ENCODE measurements at places on chromosomes 4 and X. TPM values are rescaled to one million over a fixed set of nuclear protein-coding genes. Genes with fewer than 3 reads are reported as not detected.
A peak's percentile ranks its signal among the peaks of the same experiment; 100 is the strongest.

DNA sequence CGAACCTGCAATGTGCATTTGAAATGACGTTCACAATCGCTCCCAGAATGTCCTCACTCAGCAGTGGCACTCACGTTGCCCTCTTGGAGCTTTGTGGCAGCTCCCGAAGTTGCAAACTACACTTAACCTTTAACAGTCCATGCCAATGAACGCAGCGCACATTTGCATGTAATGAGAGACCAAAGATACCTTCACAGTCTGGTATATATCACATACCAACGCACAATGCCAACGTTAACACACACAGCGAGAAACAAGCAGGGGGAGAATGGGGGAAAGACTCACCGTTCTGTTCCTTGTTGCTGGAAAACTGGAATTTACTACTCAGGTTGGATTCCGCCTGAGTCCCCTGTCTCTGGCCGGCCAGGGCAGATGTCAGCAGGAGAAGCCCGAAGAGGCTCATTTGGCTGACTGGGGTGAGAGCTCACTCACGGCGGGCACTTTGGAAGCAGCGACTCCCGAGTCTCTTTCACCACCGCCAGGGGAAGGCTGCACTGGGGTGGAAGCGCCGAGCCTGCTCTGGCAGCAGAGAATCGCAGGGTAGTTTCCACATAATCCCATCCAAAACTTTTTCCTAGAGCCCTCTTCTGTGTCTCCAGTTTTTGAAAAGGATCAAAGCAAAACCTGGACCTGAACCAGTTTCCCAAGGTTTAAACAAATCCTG, 966 bp downstream of the PDGFC start:
- no peaks in the 10 kb centered on the region for H3K36me3 ChIP-seq
- H3K4me1 ChIP-seq = peaks cover 3% of the 10 kb centered on the region
- peak overlapping the region; percentile 67 for H3K4me3 ChIP-seq
- peak; percentile 16 for DNase-seq
- H3K27ac ChIP-seq = peak overlapping the region; percentile 62

GRCh38 chrX:7109838-7110793, 37.4 kb upstream of the STS start:
- H3K4me3 ChIP-seq = no peak overlapping the region
- no peak for DNase-seq
- no peaks in the 10 kb centered on the region for H3K4me1 ChIP-seq
- no peaks in the 10 kb centered on the region for H3K36me3 ChIP-seq
- H3K27me3 ChIP-seq = no peaks in the 10 kb centered on the region

DNA sequence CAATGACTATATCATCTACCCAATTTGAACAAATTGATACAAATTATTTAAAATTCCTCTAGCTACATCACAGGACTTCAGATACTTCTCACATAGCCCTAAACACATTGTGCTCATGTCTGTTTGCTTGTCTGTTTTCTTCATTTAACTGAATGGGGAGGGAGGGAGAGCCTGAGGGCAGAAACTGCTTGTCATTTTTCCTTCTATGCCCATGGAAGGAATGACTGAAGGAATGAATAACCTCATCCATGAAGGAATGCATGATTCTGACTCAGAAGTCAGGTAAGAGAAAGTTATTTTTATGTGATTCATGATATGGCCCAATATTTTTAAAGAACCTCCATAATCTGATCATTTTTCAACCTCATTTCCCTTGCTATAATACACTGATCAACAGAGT, 418.0 kb upstream of the PITX2 start:
- no peak overlapping the region for H3K27ac ChIP-seq
- H3K4me3 ChIP-seq = no peak overlapping the region
- DNase-seq = no peak
- no peaks in the 10 kb centered on the region for H3K4me1 ChIP-seq
- H3K27me3 ChIP-seq = no peaks in the 10 kb centered on the region

DNA sequence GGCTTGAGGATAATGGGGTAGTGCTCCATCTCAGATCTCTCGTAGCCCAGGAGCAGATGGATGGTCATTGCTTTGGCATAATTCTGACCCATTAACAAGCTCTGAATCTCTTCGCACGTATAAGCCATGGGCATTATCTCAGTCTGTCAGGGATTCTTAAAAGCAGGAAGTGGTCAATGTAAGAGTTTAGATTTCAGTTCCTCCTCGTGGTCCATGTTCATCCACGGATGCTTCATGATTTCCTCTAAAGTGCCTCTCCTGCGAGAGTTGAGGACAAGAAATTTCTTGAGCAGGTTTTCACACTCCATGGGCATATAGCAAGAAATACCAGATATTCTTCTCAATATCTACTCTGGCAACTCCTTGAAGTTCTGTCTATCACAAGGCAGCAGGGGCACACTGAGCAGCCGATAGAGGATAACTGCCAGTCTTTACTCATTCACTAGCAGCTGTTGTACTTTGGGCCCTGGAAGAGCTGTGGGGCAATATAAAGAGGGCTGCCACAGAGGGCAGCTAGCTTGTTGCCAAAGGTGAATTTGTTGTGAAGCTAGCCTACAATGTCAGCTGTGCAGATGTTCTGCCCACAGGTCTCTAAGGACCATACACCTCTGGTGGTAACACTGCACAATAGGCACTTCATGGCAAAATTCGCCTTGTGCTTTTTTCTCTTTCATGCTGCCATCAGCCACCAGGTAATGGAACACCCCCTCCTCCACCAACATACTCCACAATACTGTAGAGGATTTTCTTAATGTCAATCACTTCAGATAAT, 52.0 kb upstream of the WDR17 start:
- H3K27ac ChIP-seq = no peak overlapping the region
- H3K4me3 ChIP-seq = no peak overlapping the region
- H3K36me3 ChIP-seq = no peaks in the 10 kb centered on the region
- DNase-seq = no peak
- no peaks in the 10 kb centered on the region for H3K27me3 ChIP-seq
- no peaks in the 10 kb centered on the region for H3K4me1 ChIP-seq

- H3K27me3 ChIP-seq = no peaks in the 10 kb centered on the region
- no peak for DNase-seq
- H3K4me3 ChIP-seq = no peak overlapping the region
- no peaks in the 10 kb centered on the region for H3K4me1 ChIP-seq
- H3K36me3 ChIP-seq = no peaks in the 10 kb centered on the region
- H3K27ac ChIP-seq = no peak overlapping the region
These were observed 46.5 kb downstream of the CWH43 start for GRCh38 chr4:49032440-49033161.

SPANXN3 gene
- not detected for total RNA-seq

TASL gene
- not detected for total RNA-seq

- peaks cover 11% of the 10 kb centered on the region for H3K27me3 ChIP-seq
- no peak overlapping the region for H3K4me3 ChIP-seq
- DNase-seq = no peak
- no peaks in the 10 kb centered on the region for H3K36me3 ChIP-seq
- no peak overlapping the region for H3K27ac ChIP-seq
- no peaks in the 10 kb centered on the region for H3K4me1 ChIP-seq
These were observed 2.5 kb downstream of the PPBP start for GRCh38 chr4:73985528-73985852.

SATL1 gene
- not detected for total RNA-seq

SYN1 gene
- total RNA-seq = 1.2 TPM

DKC1 gene
- 26.2 TPM for total RNA-seq

NDST4 gene
- 0.90 TPM for total RNA-seq
